ENCODE measurements at places on chromosomes 3 and 15.
A peak's percentile ranks its signal among the peaks of the same experiment; 100 is the strongest.

GRCh38 chr3:173586166-173586565 lies 188.6 kb downstream of the NLGN1 start:
- DNase-seq: no peak

DNA sequence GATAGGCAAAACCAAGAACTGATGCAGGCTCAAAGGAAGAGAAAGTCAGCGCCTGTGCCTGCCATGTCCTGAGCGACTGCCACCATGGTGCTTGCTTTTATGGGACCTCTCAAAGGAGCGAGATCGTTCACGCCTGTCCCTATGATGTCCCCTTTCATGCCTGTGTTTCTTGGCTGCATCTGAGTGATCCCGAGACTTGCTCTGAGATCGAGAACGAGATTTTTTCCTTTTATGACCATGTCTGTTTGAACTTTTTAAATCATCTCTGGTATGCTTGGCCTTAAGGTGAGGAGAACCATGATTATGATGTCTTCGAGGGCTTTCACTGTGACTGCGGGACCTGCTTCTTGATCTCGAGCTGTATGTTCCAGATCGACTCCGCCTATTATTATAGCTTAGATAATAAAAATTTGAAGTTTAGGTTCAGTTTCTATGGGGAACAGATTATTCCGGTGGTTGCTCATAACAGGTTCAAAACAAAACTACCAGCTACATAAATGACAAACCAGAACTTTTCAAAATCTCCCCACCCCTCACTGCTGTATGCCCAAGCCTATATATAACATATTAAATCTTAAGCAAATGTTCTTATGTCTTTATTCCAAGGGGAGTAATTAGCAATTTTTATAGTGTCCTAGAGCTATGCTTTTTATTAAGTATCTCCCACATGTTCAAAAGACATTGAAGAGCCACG lies 11.6 kb downstream of the CCNL1 start:
- no peak for DNase-seq

DNA sequence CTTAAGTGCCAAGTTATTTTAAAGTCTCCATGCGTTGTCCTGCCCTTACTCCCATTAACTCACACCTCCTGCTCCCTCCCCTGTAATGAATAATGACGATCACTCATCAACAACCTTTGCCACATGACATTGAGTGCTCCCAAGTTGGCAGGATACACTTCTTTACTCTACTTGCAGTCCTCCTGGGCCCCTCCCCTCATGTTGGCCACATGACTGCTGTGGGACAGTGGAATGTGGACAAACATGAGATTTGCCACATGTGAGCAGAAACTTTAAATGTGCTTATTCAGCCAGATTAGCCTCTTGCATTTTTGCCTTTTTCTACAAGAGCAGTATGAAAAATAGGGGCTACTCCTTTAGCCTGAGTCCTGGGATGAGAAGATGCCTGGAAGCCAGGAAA lies 167.9 kb downstream of the DCLK3 start:
- no peak for DNase-seq

- no peak for DNase-seq
These were observed 5.6 kb downstream of the ZBED2 start for GRCh38 chr3:111589303-111590142.

DNA sequence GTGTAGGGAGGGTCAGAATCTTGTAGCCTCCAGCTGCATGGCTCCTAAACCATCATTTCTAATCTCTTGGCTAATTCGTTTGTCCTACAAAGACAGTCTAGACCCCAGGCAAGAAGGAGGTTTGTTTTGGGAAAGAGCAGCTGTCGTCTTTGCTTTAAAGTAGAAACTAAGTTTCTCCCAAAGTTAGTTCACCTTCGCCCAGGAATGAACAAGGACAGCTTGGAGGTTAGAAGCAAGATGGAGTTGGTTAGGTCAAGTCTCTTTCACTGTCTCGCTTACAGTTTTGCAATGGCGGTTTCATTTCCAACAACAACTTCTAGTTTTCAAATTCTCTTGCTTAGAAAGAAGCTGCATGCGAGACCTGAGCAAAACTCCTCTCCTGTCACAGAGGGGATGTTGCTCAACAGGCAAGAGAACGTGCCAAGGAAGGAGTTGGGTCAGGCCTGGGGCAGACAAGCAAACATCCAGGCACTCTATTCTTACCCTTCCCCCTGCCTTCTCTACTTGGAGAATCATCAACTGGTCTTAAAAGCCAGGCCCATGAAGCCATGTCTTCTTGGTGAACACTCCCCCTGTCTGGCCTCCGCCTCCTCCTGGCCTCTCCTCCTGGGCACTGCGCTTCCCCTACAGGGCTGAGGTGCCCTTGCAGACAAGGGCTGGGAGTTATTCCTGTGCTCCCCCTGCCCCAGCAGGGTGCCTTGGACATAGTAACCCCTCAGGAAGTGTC lies 57.6 kb downstream of the TMEM44 start:
- DNase-seq: no peak

DNA sequence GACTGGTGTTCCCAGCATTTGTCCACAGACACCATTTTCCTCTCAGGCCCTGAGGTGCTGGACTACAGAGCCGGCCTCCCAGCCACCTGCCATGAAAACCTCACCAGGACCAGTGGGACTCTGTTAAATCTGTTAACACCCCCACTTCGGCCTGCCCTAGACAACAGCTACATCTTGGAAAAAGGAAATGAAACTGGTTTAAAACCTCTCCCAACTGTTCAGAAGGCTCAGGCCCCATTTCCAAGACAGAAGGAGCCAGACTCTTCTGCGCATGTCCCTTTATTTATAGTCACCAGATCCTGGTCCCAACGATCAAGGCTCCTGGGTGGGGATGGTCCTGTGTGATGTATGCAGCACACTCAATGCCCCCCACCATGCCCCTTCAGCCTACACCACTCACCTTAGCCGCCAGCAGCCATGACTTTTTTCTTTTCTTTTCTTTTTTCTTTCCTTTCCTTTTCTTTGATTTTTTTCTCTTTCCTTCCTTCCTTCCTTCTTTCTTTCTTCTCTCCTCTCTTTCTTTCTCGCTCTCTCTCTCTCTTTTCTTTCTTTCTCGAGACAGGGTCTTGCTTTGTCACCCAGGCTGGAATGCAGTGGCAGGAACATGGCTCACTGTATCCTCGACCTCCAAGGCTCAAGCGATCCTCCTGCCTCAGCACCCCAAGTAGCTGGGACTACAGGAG lies 25.5 kb upstream of the FLNB start:
- no peak for DNase-seq

DNA sequence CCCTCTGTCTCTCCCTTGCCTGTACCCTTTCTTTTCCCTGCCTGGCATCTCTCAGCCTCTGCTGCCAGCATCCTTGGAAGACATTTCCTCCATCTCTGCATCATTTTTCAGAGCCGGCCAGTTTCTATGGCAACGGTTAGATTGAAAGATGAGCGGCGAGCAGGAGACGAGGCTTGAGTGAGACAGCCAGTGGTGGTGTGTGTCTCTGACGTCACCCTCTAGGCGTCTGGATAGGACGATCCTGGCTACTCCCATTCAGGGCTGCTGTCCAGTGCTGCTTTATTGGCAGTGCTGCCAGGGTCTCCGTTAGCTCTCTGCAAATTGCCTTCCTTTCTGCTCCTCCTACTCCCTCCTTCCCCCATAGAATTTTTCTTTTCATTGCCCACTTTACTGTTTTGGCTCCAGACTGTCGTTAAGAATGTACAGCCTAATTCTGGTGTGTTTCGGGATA lies 57.9 kb downstream of the TRAK1 start:
- DNase-seq: no peak

- no peak for DNase-seq
These were observed 2.6 kb downstream of the LIMD1 start for GRCh38 chr3:45597171-45597570.

GRCh38 chr3:184315871-184316661 lies 1.7 kb downstream of the EIF4G1 start:
- DNase-seq: peak; percentile 33

DNA sequence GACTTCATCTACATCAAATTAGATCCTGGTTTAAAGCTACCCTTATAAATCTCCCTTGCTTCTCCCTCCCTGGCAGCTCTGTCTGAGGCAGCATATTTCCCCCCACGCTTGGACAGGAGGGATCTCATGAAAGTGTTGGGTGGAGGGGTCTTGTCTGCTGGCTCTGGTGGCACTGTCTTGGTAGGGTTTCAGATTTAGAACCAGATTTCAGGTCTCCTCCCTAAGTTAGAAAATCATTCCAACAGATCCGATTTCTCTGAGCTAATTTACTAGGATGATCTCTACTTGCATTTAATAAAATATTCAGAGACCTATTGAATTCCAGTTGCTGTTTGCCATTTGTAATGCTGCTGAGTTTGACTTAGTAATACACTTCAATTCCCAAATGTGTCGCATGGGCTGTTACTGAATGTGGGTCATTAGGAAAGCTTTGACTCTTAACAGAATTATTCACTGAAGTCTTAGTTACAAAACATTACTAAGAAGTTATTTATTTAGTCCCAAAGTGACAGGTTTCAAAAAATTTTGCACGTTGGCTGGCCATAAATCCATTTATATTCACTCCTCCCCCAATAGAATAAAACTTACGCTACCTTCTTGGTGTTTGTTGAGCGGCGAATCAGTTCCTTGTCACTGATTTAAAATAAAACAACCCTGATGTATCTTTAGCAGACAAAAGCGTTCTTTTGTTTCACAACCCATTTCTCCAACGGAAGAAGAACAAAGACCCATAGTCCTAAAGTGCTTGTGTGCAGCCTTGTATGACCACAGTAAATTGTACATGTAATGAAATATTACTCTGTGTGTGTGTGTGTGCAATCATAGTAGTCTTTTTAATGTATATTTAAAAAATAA lies 84.5 kb downstream of the TRAK1 start:
- no peak for DNase-seq

DNA sequence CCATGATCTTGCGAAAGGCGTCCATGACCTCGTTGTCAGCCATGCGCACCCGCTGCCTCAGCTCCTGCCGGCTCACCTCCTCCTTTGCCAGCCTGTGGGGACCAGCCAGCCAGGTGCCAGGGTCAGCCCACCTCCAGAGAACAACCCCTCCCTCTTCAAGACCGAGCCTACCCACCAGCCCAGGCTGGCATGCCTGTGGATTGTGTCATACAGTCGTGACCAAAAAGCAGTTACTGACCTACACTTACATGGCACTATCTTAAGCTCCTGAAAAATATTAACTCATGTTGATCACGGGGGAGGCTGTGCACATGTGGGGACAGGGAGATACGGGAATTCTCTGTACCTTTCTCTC lies 10.7 kb upstream of the CAMK1 start:
- DNase-seq: peak; percentile 36

DNA sequence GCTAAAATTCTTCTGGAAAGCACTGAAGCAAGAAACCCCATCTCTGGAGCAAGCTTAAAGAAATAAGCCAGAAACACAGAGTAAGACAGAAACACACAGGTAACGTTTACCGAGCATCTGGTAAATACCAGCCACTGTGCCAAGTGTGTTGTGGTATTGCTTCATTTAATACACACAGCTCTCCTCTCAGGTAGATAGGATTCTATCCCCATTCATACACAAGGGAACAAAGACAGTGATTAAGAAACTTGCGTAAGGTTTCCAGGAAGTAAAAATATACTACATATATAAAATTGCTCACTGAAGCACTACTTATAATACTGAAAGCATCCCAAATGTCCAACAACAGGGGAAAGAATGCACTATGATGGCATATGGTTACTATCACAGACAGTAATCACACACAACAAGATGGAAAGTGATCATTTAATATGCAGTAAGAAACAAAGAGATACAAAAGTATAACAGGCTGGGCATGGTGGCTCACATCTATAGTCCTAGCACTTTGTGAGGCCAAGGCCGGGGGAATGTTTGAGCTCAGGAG lies 27.5 kb downstream of the TAMM41 start:
- no peak for DNase-seq

Data from germinal center (tissue), 1 donor.